Type B pancreatic cell (in vitro differentiated cells): ENCODE measurements at places on chromosomes 6 and 20. TPM values are rescaled to one million over a fixed set of nuclear protein-coding genes. Genes with fewer than 3 reads are reported as not detected.

The CST2 gene
- 2.6 and 8.5 TPM in 2 replicates for total RNA-seq

The OOEP gene
- not detected in 2 replicates for total RNA-seq

- DNase-seq: no peak
These were observed 58.8 kb upstream of the SLCO4A1 start for GRCh38 chr20:62583424-62583920.

GRCh38 chr6:131381052-131381708 is 191.8 kb upstream of the ARG1 start:
- no peak for DNase-seq

DNA sequence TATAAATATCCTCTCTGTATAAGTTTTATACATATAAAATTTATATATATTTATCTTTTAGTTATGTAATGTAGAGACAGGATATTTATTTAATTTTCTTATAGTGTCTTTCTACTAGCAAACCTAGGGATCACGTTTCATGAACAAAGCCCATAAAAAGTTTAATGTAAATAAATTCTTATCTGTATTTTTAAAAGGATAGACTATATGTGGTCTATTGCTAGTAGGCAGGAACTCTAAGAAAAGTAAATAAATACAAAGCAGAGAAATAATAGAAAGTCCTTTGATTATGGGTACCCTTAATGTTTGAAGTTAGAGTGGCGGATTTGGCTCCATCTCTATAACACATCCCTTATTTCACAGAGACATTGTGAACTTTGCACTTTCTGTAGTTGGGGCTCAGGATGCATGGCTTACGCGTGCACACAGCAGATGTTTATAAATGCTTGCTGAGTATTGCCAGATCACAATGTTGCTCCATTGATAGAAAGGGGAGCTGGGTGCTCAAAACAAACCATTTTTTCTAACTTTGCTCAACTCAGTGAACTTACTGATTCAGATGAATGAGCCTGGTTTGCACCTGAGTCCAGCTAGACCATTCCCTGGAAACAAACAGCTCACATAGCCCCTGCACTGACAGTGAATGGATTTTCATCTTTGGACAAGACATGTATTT is 179.1 kb downstream of the SYNE1 start:
- DNase-seq: no peak

The SUMO4 gene
- total RNA-seq: 0.98 and 2.8 TPM in 2 replicates

- DNase-seq: no peak
These were observed 667.0 kb upstream of the MARCKS start for GRCh38 chr6:113190170-113190569.

DNA sequence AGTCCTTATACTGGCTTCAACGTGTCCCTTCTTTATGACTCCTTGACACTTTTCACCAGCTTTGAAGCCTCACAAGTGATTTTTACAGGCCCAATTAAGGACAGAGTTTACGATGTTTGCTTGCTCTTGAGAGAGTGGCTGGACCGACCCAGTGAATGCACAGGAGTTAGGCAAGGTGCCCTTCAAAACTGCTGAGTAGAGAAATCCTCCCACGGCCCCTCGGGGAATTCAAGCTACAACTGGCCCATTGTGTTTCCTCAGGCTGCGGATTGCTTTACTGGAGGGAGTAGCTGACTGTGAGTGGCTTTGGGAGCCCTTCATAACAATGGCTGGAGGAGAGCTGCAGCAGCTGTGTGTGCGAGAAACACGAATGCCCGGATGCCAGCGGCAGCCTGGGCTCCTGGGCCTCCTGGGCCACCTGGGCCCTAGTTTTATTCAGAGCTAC is 50.0 kb downstream of the SGK1 start:
- no peak for DNase-seq

- no peak for DNase-seq
These were observed 80.5 kb downstream of the YTHDF1 start for GRCh38 chr20:63135411-63135810.

- DNase-seq: peak; percentile 59
These were observed 120.1 kb downstream of the JPH2 start for GRCh38 chr20:44066645-44067606.

The MUCL3 gene
- 0.31 and 3.5 TPM in 2 replicates for total RNA-seq

GRCh38 chr20:38110525-38111178 is 54.4 kb downstream of the TGM2 start:
- no peak for DNase-seq

- DNase-seq: no peak
These were observed 1.1 kb upstream of the BNIP5 start for GRCh38 chr6:36337814-36338213.

The SLC22A7 gene
- 0.12 TPM in 1 of 2 replicates, not detected in the other for total RNA-seq

DNA sequence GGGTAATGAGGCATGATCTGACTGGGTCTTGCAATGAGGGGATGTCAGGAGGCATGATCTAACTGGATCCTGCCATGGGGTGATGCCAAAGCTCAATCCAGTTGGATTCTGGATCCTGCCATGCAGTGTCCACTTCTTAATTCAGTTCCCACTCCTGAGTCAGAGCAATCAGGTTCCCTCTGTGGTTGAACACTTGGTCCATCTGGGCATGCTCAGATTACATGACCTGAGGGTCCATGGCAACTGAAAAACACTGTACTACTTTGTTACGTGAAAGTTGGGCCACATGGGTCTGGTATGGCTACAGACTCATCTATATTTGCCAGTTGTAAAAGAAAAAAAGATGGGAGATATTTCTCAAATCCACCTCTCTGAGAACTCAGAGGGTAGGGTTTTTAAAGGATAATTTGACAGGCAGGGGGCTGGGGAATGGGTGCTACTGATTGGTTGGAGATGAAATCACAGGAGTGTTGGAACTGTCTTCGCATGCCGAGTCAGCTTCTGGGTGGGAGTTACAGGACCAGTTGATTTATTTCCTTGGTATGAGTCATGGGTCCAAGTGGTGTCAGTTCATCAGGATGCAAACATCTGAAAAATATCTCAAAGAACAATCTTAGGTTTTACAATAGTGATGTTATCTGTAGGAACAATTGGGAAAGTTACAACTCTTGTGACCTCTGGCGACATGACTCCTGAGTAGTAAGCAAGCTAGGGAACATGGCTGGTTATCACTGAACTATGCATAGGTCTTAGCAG is 21.6 kb downstream of the C6orf163 start:
- no peak for DNase-seq

The MCHR2 gene
- not detected in 2 replicates for total RNA-seq

DNA sequence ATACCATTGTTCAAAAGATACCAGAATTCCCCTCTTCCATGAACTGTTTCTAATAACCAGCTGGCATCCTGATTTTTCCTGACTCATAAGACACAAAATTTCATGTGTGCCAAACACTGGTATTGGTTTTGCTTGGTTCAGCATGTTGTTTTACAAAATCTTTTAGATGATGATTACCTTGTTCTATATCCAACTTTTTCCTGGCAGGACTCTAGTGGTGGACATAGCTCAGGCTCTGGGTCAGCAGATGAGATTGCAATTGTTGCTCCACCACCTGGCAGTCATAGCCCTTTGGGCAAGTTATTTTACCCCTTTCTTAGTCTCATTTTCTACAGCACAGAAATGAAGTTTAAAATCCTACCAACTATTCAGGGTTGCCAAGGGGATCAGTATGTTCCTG is 6.2 kb downstream of the TRIM38 start:
- no peak for DNase-seq

DNA sequence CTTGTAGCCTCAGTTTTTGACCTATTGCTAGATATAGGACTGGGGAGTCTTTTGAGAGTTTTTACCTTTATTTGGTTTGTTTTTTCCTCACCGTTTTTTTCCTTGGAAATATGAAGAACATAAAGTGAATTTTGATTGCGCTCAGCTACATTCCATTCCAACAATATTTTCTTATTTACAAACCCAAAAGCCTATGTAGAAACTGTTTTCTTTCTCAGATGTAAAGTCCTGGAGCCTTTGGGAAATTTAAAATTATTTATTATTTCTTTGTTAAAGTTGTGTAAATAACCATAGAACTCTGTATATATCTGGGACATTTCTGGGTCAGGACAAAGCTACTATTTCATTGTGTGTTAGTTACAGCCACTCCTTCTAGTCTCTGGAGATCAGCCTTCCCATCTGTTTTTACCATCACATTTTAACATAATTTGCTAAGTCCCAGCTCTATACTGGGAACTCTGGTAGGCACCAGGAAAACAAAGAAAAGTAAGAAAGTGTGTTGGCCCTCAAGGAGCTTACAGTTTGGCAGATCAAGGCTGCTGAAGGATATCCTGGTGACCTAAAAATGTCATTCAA is 68.8 kb downstream of the JAG1 start:
- no peak for DNase-seq

- no peak for DNase-seq
These were observed 14.9 kb downstream of the TULP4 start for GRCh38 chr6:158327211-158327610.

DNA sequence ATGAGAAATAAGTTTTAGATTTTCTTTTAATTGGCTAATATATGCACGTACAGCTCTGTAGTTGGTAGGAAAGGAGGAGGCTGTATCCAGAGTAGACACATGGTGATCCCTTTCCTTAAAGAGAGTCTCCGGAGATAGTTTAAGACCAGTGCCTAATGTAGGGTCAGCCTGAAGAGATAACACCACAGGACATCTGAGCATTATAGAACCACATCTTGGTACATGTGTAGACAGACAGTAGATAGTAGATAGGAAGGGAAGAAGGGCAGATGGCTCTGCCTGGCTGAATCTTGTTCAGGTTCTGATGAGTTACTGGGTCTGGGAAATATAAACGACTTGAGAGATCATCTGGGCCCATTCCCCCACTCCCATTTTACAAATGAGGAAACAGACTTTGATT is 18.5 kb downstream of the CHMP4B start:
- no peak for DNase-seq

- DNase-seq: no peak
These were observed at the start of gene SSTR4 for GRCh38 chr20:23034721-23035671. SSTR4 (plus strand) TSS chr20:23035312; CDS start chr20:23035484, 172 bp downstream.

- DNase-seq: no peak
These were observed 423.6 kb downstream of the BCKDHB start for GRCh38 chr6:80530103-80530502.

DNA sequence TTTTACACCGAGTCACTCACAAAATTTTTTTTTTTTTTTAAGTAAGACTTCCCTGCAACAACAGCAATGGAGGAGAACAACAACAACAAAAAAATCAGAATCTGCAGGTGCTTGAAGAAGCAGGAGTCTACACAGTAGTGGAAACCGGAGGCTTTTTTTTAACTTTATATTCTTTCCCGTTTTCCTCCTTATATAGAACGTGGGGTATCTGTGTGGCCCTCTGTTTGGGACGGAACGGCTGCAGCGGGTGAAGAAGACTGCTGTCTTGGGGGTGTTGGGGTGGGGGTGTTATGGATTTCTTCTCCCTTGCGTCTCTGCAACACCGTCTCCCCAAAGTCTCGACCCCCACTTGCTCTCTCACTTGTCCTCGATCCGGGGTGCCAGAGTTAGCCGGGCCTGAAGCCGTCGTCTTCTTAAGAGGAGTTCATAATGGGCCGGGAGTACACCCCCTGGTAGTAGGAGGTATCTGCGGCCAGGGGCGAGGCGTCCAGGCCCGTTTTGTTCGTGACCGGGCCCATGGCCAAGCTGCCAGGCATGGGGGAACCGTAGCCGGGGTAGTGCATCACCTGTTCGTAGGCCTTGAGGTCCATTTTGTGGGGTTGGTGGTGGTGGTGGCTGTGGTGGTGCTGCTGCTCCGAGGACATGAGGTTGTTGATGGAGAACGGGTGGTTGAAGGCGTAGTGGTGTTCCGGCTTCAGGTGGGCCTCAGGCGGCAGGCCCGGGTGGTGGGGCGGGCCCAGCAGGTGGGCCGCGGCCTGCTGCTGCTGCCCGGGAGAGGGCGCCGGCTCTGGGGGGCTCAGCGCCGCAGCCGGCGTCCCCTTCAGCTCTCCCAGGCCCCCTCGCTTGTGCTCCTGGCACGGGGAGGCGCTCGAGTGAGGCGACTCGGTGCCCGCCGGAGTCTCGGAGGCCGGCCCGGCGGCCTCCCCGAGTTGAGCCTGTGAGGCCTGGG is 2.7 kb downstream of the FOXA2 start:
- no peak for DNase-seq

- DNase-seq: no peak
These were observed 112.1 kb downstream of the AFG1L start for GRCh38 chr6:108406943-108407342.

DNA sequence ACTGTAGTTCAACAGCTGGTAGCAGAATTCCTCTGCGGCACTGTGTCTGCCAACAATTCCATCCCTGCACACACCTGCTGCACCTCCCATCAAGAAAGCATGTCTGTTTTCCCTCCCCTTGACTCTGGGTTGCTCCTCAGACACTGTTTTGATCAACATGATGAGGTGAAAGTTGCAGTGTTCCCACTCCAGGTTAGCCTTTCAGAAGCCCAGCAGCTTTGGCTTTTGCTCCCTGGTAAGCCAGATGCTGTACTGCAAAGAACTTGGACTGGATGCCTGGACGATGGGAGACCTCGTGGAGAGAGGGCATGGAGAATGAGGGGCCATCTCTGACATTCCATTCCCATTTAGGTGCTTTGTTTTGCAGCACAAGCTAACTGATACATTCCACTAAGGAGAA is 79.1 kb upstream of the MAFB start:
- no peak for DNase-seq

DNA sequence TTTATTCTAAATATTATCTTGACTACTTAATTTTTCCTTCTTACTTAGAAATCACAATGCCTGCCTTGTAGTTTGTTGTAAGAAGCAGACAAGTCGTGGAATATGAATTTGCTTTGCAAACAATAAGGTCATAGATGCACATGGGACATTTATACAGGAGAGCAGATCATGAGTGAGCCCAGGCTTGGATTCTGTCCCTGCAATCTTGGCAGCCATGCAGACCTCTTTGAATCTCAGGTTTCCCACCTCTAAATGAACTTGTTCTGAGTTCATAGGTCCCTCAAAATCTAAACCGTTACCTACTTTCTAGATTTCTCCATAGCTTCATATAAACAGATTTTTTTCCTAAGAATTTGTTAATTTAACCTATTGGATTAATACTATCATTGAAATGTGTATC is 19.5 kb downstream of the KIAA0408 start:
- no peak for DNase-seq

The RSPO3 gene
- 5.4 and 32.3 TPM in 2 replicates for total RNA-seq

DNA sequence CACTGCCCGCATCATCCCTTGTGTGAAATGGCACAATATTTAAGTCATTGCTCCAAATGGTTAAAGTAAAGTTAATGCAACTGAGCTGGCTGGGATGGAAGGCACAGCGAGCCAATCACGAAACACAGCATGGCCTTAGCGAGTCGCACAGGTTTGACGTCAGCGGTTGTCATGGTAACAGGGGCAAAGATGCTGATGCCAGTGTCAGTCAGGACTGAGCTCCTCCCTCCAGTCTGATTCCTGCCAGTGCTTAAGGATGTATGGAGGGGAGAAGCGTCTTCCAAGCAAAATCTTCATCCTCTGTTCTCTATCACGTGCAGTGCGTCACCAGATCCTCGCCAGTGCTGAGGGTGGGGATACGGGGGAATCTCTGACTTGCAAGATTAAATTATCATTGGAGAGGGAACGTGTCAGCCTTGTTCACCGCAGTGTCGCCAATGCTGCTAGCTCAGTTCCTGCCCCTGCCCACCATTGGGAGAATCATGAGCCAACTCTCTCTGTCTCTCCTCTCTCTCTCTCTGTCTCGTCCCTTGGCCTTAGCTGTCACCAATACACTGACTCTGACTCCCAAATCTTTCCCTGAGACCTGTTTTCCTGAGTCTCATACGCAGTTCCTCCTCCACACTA is 24.5 kb downstream of the TSPYL4 start:
- no peak for DNase-seq

The ULBP3 gene
- 4.4 and 12.4 TPM in 2 replicates for total RNA-seq
